ENCODE measurements at places on chromosomes 13 and 19.

GRCh38 chr19:43548706-43549105, 15.7 kb downstream of the ZNF575 start:
- no peak for DNase-seq

GRCh38 chr13:71774863-71775262, 92.1 kb downstream of the DACH1 start:
- DNase-seq: no peak

DNA sequence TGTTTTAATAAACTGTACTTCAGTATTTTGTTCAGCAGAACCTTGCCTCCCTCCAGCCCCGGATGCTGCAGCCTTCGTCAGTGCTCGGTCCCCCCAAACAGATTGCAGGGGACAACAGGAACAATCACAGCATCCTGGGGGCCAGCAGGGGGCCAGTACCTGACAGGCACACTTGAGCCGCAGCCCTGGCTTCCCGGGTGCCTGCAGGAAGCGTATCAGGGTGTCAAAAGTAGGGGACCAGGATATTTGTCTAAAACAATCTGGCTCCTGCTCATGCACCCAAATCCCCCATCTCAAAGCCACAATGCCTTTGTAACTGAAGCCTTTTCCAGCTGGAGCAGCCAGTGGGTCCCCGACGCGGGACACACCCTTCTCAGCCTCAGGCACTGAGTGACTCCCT, 167.5 kb upstream of the TSHZ3 start:
- no peak for DNase-seq

GRCh38 chr13:91630946-91631345, 232.5 kb downstream of the GPC5 start:
- DNase-seq: no peak

- DNase-seq: peak; percentile 82
Observed at GRCh38 chr19:45478454-45479238, 10.8 kb downstream of the FOSB start.
